Hematopoietic multipotent progenitor cell treated with erythropoietin and hydrocortisone succinate and interleukin-3 and kit ligand, for 4 days (in vitro differentiated cells): ENCODE measurements at places on chromosomes 13 and 19.

- no peak for DNase-seq
These were observed 79.3 kb upstream of the TEX29 start for GRCh38 chr13:111241006-111241755.

GRCh38 chr19:2227415-2228156, 8.5 kb downstream of the PLEKHJ1 start:
- no peak for DNase-seq

- DNase-seq = no peak
These were observed 14.6 kb downstream of the SIGLEC7 start for GRCh38 chr19:51156710-51157109.

DNA sequence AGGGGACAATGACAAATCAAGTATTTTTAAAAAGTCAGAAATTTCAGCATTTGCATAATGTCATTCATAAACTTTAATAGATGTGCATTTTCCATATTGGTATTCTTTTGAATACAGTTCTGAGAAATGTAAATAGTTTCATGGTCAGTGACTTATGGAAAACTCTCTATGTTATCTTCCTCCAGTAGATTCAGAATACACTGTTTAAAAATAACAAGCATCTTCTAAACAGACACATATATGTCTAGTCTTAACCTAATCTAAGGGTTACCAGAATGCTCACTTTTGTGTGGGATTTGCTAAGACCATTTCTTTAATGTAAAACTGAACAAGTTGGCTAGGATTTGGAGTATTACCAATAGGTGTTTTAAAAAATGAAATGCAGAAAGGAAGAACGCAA, 119.8 kb upstream of the SGCG start:
- no peak for DNase-seq

DNA sequence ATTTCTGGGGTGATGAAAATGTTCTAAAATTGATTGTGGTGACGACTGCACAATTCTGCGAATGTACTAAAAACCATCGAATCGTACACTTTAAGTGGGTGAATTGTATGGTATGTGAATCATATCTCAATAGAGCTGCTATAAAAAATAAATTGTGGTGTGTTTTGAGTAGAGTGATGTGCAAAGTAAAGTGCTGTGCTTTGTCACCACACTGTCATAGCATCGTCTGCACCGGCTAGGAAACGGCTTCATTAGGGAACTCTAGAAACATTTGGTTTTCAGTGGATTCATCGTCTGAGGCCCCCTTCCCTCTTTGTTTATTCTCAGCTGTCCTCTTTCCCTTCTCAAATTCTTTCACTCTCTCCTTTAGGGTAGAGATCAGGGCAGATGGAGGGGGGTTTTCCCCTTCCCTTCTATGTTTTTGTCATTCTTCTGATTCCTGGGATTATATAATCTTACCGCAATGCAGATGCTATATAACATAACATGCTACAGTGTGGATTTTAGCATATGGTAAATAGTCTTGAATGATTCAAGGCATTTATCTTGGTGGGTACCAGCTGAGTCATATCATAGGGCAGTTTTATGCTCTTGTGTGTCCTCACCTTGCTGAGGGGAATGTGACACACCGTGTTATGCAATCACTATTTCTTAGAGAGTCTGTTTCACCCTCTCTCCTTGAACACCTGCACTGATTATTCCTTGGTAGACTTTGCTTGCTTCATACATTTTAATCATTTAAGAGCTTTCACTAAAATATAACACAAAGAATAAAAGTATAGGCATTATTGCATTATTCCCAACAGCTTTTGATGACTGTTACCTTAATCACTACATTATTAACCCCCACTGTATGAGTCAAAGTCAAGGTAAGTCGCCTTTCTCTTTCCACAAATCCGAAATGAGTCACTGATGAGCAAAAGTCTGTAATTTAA, 239.4 kb downstream of the DCLK1 start:
- no peak for DNase-seq

DNA sequence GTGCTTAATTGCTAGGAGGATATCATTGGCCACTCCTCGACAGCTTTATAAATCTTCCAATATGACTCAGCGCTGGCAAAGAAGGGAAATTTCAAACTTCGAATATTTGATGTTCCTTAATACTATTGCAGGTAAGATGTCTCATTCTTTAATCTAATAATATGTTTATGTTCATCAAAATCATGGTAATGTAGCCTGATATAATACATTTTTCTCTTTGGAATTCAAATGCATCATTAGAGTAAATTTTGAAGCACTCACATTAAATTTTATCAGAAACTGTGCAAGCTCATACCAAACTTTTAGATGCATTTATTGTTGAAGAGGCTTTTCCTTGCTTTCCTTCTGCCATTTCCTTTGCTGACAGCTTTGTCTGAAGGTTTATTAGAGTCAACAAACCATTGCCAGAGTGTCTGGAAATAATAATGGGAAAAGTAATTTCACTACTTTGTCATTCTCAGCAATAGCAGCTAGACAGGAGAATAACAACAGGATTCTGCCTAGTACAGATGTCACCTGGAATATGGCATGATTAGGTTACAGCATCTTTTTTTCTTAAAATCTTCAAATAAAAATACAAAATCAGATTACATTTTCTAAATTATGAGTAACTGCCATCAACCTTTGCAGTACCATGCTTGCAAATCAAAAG, 78.6 kb upstream of the MAB21L1 start:
- DNase-seq = no peak

DNA sequence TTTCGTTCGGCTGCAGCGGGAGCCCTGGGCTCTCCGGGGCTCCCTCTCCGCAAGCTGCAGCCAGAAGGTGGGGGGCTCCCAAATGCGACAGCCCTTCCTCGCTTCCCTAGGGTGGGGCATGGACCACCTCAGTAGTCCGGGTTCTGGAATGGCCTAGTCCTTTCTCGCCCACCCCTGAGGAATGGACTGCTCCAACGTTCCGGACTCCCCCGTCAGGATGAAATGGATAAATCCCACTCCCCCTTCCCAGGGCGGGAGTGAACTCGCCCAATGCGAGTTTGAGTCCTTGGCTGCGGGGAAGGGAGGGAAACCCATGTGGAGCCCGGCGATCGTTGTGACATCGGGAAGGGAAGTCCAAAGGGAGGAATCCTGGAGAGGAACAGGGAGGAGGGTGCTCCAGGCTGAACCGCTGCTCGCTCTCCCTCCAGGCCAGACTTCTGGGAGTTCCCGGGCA, 5.5 kb downstream of the HRC start:
- peak; percentile 82 for DNase-seq

DNA sequence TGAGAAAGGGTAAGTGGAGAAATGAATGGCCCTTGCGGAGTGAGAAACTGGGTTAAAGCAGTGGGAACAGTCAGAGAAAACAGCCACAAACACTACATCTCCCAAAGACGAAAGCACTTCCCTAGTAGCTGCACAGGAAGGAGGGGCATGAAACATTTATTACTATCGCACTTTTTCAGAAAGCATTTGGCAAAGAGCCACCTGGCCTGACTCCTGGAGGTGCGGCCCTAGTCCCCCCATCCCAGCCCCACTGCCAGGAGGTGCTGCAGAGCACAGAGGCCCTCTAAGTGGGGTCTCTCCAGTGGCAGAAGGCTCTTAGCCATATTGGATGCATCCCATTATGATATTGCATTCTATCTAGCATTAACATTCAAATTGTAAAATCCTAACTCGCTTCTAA, 55.8 kb downstream of the MTMR6 start:
- peak; percentile 54 for DNase-seq
